ENCODE measurements at places on chromosomes 2 and 18. TPM values are rescaled to one million over a fixed set of nuclear protein-coding genes. Genes with fewer than 3 reads are reported as not detected.

The SLC30A3 gene
- 3.2 TPM for total RNA-seq

The ADD2 gene
- 28.6 TPM for total RNA-seq

The C1QL2 gene
- total RNA-seq, result 0.48 TPM

The EGR4 gene
- total RNA-seq, result 0.33 TPM

The ROCK1 gene
- total RNA-seq, result 21.3 TPM

All from A549 treated with Hydrocortisone at 1 μM for 4 hours (cell line).